ENCODE measurements at places on chromosomes 6 and 20. TPM values are rescaled to one million over a fixed set of nuclear protein-coding genes. Genes with fewer than 3 reads are reported as not detected.

GRCh38 chr20:4775322-4776078, 53.8 kb downstream of the PRND start:
- no peak for DNase-seq

- no peak for DNase-seq
These were observed 47.5 kb downstream of the RNASET2 start for GRCh38 chr6:166908811-166909210.

- DNase-seq = no peak
These were observed 59.1 kb upstream of the CDYL start for GRCh38 chr6:4717124-4717523.

DNA sequence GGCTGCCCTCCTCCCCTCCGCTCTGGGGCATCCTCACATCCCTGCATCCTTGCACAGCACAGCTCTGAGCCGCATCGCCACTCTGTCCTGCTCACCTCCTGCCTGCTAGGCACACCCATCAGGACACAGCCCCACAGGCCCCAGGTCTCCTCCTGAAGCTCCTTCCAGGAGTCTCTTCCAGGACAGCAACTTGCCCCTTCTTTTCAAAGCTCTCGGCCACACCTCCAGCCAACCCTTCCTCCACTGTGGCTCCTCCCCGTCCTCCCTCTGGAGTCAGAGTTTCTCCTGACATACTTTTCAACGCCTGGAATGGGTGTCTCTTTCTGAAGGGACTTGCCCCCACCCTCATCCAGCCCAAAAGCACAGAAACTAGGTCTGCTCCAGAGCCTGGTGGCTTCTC, 77.3 kb downstream of the SLC23A2 start:
- no peak for DNase-seq

DNA sequence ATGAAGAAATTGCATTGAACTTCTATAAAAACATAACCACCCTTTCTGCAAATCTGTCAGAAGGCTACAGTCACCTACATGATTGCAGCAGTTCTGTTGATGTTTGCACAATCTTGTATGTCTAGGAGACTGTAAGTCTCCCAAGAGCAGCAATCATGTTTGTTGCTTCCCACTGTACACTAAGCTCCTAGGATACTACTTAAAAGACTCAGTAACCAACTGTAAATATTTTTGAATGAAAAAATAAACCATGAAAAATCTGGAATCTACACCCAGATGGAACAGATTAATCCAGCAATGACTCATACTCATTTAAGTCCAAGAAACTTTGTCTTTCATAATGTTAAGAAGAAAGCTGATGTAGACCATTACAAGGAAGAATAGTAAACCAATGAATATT, 168.5 kb upstream of the ATXN1 start:
- DNase-seq = no peak

DNA sequence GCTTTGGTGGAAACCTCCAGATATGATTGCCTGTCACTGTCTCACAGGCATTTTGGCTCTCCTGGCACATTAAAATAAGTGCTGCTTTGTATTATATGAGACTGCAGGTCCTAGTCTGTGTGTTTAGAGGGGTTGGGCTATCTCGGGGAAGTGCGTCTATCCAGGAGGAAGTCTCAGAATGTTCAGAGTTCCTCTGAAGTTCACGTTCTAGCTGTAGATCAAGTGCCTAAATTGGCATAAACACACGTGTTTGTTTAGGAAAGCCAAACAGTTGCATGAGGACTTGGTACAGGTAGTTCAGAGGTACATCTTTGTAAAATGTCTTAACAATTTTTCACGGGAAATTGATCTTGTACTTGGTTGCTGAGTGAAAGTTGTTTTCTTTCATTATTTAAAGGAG, 36.4 kb upstream of the SLC22A1 start:
- no peak for DNase-seq

GRCh38 chr20:49345524-49345923, 67.7 kb upstream of the ZNFX1 start:
- no peak for DNase-seq

STX7 gene
- 13.5 TPM for total RNA-seq

SOBP gene
- 1.7 TPM for total RNA-seq

All from left lobe of liver (tissue), 2 donors.